CD4-positive, alpha-beta memory T cell (primary cell): ENCODE measurements at places on chromosomes 6 and 20. TPM values are rescaled to one million over a fixed set of nuclear protein-coding genes. Genes with fewer than 3 reads are reported as not detected.

- no peak overlapping the region for H3K27ac ChIP-seq
- no peak for DNase-seq
- no peaks in the 10 kb centered on the region for H3K36me3 ChIP-seq
- H3K4me3 ChIP-seq: no peak overlapping the region
Measured at GRCh38 chr6:165456286-165456685, 146.9 kb upstream of the C6orf118 start.

GRCh38 chr6:148443798-148444560, 101.3 kb downstream of the SASH1 start:
- peaks cover 4% of the 10 kb centered on the region for H3K4me1 ChIP-seq
- DNase-seq: no peak
- no peak overlapping the region for H3K27ac ChIP-seq
- no peaks in the 10 kb centered on the region for H3K27me3 ChIP-seq
- H3K4me3 ChIP-seq: no peak overlapping the region

Gene DYNLT2
- 6.9 TPM for total RNA-seq

DNA sequence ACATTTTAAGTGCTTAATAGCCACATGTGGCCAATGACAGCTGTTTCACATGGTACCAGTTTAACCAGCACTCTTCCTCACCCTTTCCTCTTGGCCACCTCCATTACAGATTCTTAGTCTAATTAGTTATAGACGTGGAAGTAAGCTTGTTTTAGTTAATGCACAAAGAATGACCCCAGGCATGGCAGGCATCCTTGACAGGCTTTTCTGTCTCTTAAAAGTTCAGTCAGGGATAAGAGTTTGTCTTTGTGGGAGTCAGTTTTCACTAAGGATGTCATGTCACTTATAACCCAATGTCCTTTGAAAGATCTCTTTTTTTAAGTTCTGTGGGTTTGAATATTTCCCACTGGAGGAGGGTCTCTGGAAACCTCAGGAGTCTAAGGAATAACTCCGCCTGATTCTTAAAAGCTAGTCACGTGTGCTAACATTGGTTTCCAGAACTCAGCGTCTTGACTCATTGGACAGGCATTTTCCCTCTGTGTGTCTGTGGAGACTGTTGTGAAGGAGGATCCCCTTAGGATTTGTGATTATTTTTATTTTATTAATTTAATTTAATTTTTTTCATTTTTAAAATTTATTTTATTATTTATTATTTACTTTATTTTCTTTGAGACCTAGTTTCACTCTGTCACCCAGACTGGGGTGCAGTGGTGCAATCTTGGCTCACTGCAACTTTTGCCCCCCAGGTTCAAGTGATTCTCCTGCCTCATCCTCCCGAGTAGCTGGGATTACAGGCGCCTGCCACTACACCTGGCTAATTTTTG, 171.4 kb downstream of the ZFAND3 start:
- H3K4me3 ChIP-seq: no peak overlapping the region
- DNase-seq: no peak
- H3K27me3 ChIP-seq: no peaks in the 10 kb centered on the region
- H3K4me1 ChIP-seq: no peaks in the 10 kb centered on the region
- H3K27ac ChIP-seq: no peak overlapping the region

GRCh38 chr6:27101824-27102223, 145.7 kb upstream of the PRSS16 start:
- H3K36me3 ChIP-seq: no peaks in the 10 kb centered on the region
- no peak overlapping the region for H3K4me3 ChIP-seq
- DNase-seq: no peak
- H3K27ac ChIP-seq: no peak overlapping the region

- H3K36me3 ChIP-seq: no peaks in the 10 kb centered on the region
- no peaks in the 10 kb centered on the region for H3K27me3 ChIP-seq
- no peak for DNase-seq
Measured at GRCh38 chr6:37244430-37245310, 12.9 kb upstream of the TBC1D22B start.

DNA sequence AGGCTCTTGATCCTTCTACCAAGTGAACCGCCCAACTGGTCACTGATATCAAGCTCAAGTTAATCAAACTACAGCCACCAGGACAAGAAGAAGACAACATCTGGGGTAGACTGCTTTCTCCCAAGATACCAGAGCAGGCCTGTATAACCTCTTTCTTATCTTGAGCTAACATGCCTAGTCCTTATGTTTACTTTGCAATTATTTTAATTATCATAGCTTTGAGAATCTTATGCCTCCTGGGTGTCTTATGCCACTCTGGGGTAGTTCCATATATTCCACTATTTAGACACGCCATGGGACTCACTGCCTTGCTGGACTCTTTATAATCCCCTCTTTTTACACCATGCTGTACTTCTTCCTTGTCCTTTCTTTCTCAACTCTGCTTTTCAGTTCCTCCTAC, 41.5 kb upstream of the ECI2 start:
- no peaks in the 10 kb centered on the region for H3K4me1 ChIP-seq
- H3K27me3 ChIP-seq: no peaks in the 10 kb centered on the region
- no peaks in the 10 kb centered on the region for H3K36me3 ChIP-seq
- no peak for DNase-seq
- H3K27ac ChIP-seq: no peak overlapping the region

DNA sequence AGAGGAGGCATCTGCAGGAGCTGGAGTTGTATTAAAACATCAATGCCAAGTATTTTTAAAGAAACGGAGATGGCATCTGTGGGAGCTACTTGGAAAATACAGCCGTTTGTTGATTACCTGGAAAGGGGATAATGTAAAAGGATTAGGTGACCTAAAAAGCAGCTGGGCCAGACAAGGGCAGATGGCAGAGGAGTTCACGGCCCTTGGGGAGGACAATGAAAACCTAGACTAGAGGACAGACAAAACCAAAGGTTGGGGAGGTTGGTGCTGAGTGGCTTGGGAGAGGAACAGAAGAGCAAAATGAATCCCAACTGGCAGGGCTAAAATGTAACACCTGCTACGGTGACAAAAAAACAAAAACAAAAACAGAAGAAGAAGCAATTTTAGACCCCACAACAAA, 260.5 kb upstream of the JARID2 start:
- DNase-seq: no peak
- H3K4me1 ChIP-seq: no peaks in the 10 kb centered on the region
- no peak overlapping the region for H3K27ac ChIP-seq

DNA sequence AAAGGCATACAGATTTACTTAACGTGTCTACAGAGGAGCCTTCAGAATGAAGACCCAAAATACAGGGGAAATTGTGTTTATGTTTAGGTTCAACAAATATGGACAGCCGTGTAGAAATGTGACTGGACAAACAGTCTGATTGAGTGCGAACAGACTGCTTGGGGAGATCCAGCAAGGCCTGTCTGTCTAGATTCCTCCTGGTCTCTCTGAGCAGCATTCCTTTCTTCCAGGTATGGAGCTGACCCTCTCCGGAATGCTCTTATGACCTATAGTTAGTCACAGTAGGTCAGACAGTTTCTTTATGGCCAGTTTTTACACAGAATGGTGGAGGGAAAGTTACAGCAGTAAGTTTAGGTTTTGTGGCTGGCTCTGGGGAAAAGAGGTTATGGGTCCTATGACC, 9.0 kb downstream of the RIN2 start:
- no peak overlapping the region for H3K27ac ChIP-seq
- H3K36me3 ChIP-seq: no peaks in the 10 kb centered on the region
- no peaks in the 10 kb centered on the region for H3K27me3 ChIP-seq
- no peaks in the 10 kb centered on the region for H3K4me1 ChIP-seq

Gene PTK6
- not detected for total RNA-seq

DNA sequence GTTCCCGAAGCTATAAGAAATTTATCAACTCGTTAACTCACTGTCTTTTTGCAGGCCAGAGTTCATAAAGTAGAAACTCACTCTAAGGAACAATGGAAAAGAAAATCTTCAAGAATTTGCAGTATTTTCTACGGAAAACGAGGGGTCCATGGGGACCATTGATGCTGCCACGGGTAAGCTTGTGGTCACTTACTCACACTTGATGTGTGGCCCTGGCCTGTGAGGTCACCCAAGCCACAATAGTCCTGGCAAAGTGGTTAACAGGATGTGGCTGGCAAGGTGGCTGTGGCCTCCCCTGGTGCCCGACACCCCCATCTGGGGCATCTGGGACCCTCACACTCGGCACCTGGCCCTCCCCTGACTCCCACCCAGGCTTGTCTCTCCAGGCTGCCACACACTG, 123.4 kb downstream of the C6orf118 start:
- DNase-seq: no peak
- no peaks in the 10 kb centered on the region for H3K27me3 ChIP-seq
- no peaks in the 10 kb centered on the region for H3K4me1 ChIP-seq
- no peak overlapping the region for H3K4me3 ChIP-seq
- H3K27ac ChIP-seq: no peak overlapping the region

DNA sequence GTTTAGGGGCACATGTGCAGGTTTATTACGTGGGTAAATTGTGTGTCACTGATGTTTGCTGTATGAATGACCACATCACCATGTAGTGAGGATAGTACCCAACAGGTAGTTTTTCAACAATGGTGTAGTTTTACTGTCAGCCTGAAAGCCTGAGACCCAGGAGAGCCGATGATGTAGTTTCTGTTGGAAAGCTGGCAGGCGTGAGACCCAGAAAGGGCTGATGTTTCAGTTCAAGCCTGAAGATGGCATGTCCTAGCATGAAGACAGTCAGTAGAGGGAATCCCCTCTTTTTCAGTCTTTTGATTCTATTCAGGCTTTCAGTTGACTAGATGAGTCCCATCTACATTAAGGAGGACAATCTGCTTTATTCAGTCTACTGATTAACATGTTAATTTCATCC, 96.7 kb downstream of the KLHL32 start:
- no peak for DNase-seq
- H3K4me1 ChIP-seq: no peaks in the 10 kb centered on the region
- no peak overlapping the region for H3K27ac ChIP-seq
